ENCODE measurements at places on chromosomes 1 and 21.

GRCh38 chr1:119409731-119410130 lies 5.2 kb upstream of the HSD3B2 start:
- DNase-seq = no peak

DNA sequence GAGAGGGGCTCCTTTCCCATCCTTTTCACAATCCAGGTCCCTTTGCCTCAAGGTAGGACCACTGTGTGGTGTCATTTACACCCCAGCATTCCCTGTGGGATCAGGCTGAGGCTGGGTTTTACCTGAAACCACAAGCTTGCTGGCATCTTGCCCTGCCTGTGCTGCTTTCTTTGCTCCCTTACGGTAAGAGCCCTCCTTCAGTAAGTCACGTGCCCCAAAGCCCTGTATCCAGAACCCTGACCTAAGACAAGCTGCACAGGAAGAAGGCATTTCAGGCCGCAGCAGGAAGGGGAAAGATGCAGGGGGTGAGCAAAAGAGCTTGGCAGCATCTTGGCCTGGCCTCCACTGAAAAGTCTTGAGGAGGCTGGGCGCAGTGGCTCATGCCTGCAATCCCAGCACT lies 58.4 kb downstream of the KLHDC7A start:
- DNase-seq = no peak

GRCh38 chr1:239025223-239025622 lies 361.1 kb upstream of the CHRM3 start:
- peak; percentile 10 for DNase-seq

GRCh38 chr1:151596166-151596953 lies 15.5 kb upstream of the SNX27 start:
- no peak for DNase-seq

DNA sequence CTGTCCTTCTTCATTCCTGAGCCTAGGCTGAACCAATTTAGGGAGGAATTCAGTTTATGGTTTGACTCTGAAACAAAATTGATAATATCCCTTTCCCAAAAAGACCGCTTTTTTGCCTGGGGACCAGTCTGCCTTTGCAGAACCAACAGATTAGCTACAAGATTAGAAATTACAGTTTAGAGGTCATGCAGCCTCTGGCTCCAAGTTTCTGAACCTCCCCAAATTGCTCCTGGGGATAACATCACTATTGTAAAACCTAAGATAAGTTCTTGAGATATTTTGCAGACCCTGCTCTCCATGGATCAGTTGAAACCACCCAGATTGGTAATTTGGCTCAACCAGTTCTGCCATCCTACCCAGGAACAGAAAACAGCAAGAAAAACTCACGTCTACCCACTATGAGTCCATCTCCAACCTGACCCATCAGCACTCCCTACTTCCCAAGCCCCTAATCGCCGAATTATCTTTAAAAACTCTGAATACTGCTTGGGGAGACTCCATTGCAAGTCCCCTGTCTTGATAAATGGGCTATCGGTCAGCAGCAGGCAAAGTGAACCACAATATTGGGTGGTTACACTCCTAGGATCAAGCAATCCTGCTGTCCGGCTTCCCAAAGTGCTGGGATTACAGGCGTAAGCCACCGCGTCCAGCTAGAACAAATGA lies 605 bp upstream of the RABGGTB start:
- DNase-seq = no peak

DNA sequence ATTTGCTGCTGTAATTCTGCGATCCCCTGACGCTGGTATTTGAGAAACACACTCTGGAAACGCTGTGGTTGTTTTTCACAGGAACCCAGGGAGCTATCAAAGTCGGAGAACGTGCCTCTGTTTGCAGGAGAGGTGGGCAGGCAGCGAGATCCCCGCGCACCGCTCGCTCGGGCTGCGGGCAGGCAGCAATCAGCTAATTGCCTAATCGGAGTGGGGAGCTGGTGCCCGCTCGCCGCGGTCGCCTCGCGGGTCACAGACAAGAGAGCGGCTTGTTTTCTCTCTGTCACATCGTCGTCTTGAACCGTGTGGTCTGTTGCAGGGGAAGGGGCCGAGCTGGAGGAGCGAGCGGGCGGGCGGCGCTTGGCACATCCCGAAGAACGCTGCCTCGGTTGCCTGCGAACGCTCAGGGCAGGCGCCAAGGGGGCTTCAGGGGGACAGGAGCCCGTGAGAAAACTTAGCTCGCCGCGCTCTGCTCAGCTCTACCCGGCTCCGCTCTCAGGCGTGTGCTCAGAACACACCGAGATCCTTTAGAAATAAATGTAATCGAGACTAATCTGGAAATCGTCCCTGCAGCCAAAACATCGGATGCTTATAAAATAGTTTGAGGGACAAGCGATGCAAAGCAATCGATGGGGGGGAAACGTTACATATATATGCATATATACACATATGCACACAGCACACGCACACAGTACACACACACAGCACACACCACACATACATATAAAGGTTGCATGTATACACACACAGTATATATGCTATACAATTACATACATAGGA lies 93.6 kb upstream of the SMYD2 start:
- no peak for DNase-seq

GRCh38 chr1:111476214-111476613 lies 2.4 kb downstream of the C1orf162 start:
- DNase-seq = no peak

DNA sequence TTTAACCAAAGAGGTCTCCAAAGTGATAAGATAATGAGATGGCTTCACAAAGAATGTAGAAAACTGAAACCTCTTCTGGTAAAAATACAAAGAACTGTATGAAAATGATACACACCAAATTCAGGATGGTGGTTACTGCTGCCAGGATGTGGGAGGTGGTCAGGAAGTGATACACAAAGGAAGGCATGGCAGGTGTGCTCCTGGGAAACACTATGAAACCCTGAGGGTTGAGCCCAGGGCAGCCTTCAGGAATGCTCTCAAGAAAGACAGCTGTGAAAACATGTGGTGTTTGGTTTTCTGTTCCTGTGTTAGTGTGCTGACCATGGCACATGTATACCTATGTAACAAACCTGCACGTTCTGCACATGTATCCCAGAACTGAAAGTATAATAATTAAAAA lies 109.3 kb downstream of the NTNG1 start:
- DNase-seq = no peak

- no peak for DNase-seq
These were observed 51.4 kb upstream of the C8B start for GRCh38 chr1:57017200-57017599.

Measured in CD14-positive monocyte (primary cell).